ENCODE measurements at places on chromosomes 4 and X.

- H3K4me3 ChIP-seq = no peak overlapping the region
- no peak for DNase-seq
- no peaks in the 10 kb centered on the region for H3K27me3 ChIP-seq
- no peak overlapping the region for H3K27ac ChIP-seq
These were observed 6.6 kb downstream of the PRIMPOL start for GRCh38 chr4:184655889-184656869.

DNA sequence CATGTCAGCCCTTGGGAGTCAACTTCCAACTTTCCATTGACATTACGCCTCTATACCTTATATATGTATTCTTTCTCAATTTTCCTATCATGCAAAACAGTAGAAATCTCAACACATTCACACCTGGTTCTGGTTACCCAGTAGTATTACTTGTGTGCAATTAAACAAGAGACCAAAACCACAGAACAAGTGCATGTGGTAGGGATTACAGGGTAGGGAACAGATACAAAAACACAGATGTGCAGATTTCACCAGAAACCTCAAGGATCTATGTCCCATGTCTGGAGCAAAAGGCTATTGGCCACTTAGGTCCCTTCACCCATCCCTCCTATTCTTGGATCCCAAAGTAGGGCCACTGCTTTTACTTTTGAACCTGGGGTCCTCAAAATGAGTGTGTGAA, 143.6 kb upstream of the ZCCHC13 start:
- peaks cover 13% of the 10 kb centered on the region for H3K27me3 ChIP-seq
- DNase-seq = no peak
- H3K4me1 ChIP-seq = no peaks in the 10 kb centered on the region
- H3K4me3 ChIP-seq = no peak overlapping the region

DNA sequence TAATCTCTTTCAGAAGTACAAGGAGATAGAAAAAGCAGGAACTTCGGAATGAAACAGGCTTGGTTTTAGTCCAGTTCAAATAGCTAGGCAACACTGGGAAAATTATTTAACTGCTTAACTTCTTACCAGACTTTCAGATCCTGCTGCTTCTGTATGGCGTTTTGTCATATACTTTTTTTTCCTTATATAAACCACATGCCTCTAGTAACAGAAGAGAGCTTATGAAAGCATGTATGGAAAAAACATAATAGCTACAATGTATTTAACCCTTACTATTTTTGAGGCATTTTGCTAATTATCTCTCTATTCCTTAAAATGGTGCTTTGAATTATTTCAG, 439.6 kb downstream of the INPP4B start:
- H3K36me3 ChIP-seq = peaks cover 6% of the 10 kb centered on the region
- peak overlapping the region; percentile 99 for H3K27ac ChIP-seq
- H3K4me1 ChIP-seq = peaks cover 64% of the 10 kb centered on the region
- DNase-seq = no peak

DNA sequence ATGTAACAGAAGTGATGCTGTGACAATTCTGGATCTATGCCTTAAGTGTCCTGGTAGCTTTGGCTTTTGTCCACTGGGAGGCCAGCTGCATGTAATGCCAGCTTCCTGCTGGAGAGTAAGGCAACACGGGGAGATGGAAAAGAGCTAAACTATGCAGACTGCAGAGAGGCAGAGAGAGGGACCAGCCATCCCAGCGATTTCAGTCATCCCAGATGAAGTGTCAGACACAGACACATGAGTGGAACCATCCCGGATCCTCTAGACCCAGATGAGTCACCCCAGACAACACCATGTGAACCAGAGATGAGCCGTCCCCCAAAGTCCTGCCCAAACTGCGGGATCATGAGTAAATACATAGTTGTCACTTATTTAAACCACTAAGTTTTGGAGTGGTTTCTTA, 14.6 kb downstream of the SRPX start:
- H3K4me1 ChIP-seq = no peaks in the 10 kb centered on the region
- H3K27me3 ChIP-seq = peaks cover 7% of the 10 kb centered on the region
- H3K27ac ChIP-seq = no peak overlapping the region
- H3K4me3 ChIP-seq = no peak overlapping the region
- no peaks in the 10 kb centered on the region for H3K36me3 ChIP-seq

- no peak for DNase-seq
- H3K27me3 ChIP-seq = peaks cover 6% of the 10 kb centered on the region
- no peak overlapping the region for H3K4me3 ChIP-seq
- no peaks in the 10 kb centered on the region for H3K4me1 ChIP-seq
- no peak overlapping the region for H3K27ac ChIP-seq
These were observed 125.6 kb downstream of the PARM1 start for GRCh38 chr4:75058486-75058885.

All from activated T-cell treated with anti-CD3 and anti-CD28 coated beads, Interleukin-2, amount 50 U/mL, for 72 hours (primary cell).